Tibial nerve (tissue), 4 donors: ENCODE measurements at places on chromosomes 11 and 22. TPM values are rescaled to one million over a fixed set of nuclear protein-coding genes. Genes with fewer than 3 reads are reported as not detected.

DNA sequence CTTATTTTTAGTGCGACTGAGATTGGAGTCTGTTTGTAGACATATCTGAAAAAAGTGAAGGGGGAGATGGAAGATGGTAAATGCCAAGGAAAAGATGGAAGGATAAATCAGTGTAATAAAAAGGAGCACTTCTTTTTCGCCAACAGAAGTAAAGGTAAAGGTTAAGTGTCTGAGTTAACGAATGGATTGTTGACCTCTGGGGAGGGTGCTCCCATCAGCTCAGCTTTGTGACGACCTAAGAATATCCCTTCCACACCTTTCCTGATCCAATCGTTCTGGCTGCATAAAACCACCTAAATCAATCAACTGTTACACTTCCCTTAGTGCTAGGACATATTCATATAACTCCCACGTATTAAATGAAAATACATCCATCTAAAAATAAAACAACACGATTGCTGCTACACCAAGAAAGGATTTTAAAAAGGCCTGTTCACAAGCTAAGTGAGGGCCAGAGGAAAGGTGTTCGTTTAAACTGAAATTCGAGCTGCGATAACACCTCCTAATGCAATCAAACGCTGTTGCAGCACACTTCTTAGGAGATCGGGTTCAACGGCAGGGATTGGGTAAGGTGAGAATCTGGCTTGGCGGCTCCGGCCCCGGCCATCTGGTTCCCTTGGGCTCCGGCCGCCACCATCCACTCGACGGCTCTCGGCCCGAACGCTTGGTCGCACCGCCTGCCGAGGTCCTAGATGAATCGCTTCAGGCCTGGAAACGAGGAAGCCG, 658 bp downstream of the C11orf71 start:
- peak; percentile 55 for DNase-seq

HINFP gene
- total RNA-seq: 31.0 TPM

DNA sequence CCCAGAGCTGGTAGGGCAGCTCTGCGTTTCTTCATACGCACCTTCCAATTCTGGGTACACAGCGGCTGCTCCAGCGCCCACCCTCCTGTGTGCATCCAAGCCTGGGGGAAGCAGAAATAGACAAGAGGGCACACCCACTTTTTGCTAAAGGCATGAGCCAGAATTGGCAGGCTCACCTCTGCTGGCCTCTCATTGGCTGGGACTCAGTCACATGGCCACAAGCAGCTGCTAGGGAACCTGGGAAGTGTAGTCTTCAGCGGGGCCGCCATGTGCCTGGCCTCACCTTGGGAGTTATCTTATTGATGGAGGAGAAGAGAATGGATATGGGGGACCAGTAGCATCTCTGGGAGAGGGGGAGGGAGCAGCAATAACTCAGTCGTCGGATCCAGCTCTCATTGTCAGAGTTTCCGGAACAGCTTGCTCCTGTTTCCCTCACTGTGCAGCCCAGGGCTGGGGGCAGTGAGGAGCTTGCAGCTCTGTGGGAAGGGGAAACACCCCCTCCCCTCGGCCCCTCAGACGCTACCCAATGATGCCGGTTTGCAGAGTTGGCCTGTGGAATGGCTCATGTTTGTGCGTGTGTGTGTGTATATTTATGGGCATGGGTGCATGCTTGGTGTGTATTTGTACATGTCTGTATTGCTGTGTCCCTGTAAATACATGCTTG, 11.8 kb upstream of the MIEF1 start:
- no peak for DNase-seq

GRCh38 chr11:406796-407650, 7.8 kb downstream of the SIGIRR start:
- DNase-seq: peak; percentile 40

APOL3 gene
- 88.6 TPM for total RNA-seq
